Stomach (tissue), 19 donors: ENCODE measurements at places on chromosomes 1 and 21. TPM values are rescaled to one million over a fixed set of nuclear protein-coding genes. Genes with fewer than 3 reads are reported as not detected.
A peak's percentile ranks its signal among the peaks of the same experiment; 100 is the strongest.

DNA sequence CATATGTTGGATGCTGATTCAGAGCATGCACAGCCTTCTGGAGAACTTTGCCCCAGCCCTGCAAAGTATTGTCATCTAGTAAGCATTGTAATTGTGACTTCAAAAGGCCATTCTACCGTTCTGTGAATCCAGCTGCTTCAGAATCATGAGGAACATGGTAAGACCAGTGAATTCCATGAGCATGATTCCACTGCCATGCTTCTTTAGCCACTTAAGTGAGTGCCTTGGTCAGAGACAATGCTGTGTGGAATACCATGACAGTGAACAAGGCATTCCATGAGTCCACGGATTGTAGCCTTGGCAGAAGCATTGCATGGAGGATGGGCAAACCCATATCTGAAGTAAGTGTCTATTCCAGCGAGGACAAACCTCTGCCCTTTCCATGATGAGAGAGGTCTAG is 123.7 kb downstream of the S1PR1 start:
- no peaks in the 10 kb centered on the region for H3K27me3 ChIP-seq
- no peak for DNase-seq
- H3K4me3 ChIP-seq = no peak overlapping the region
- H3K4me1 ChIP-seq = no peaks in the 10 kb centered on the region

GRCh38 chr21:45366931-45367401 is 38.0 kb upstream of the COL18A1 start:
- H3K4me1 ChIP-seq = peaks cover 40% of the 10 kb centered on the region
- no peaks in the 10 kb centered on the region for H3K27me3 ChIP-seq
- DNase-seq = peak; percentile 80
- H3K36me3 ChIP-seq = no peaks in the 10 kb centered on the region
- H3K27ac ChIP-seq = peak overlapping the region; percentile 72

GRCh38 chr1:193747579-193747978 is 561.2 kb upstream of the B3GALT2 start:
- H3K27ac ChIP-seq = no peak overlapping the region
- no peaks in the 10 kb centered on the region for H3K4me1 ChIP-seq
- no peaks in the 10 kb centered on the region for H3K27me3 ChIP-seq
- no peak overlapping the region for H3K4me3 ChIP-seq
- H3K36me3 ChIP-seq = no peaks in the 10 kb centered on the region
- DNase-seq = no peak

DNA sequence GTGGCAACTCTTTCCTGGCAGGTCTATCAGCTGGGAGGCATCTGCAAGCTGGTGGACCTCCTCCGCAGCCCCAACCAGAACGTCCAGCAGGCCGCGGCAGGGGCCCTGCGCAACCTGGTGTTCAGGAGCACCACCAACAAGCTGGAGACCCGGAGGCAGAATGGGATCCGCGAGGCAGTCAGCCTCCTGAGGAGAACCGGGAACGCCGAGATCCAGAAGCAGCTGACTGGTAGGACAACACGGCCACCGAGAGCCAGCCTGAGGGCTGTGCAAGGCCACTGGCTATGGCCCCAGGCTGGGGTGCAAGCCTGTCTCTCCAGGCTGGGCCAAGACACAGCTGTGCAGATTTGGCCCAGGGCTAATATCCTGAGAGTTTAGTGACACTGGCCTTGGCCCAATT is 34.2 kb downstream of the PKP1 start:
- no peak overlapping the region for H3K27ac ChIP-seq
- no peaks in the 10 kb centered on the region for H3K36me3 ChIP-seq
- no peaks in the 10 kb centered on the region for H3K4me1 ChIP-seq
- no peak overlapping the region for H3K4me3 ChIP-seq

DNA sequence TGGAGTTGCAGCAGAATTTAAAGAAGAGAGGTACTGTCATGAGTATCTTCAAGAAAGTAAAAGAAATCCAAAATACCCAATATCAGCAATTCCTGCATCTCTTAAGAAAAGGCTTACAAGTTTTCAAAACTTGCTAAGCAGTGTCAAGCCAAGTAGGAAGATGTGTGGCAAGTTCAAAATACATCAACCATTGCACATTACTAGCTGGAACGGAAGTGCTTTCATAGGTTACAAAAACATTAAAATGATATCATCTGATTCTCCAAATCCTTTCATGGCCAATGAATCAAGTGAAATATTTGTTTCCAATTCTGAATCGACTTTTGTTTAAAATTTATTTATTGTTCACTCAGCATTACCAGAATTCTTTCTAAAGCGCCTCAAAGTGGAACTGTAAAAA is 5.7 kb upstream of the ABCA4 start:
- no peaks in the 10 kb centered on the region for H3K36me3 ChIP-seq
- H3K27me3 ChIP-seq = no peaks in the 10 kb centered on the region
- H3K27ac ChIP-seq = no peak overlapping the region
- H3K4me3 ChIP-seq = no peak overlapping the region
- no peak for DNase-seq

- H3K36me3 ChIP-seq = no peaks in the 10 kb centered on the region
- H3K27ac ChIP-seq = peak overlapping the region; percentile 88
- no peak overlapping the region for H3K4me3 ChIP-seq
- peaks cover 38% of the 10 kb centered on the region for H3K4me1 ChIP-seq
- DNase-seq = no peak
These were observed 117.1 kb upstream of the IPO9 start for GRCh38 chr1:201711811-201712210.

GRCh38 chr1:43783096-43783670 is 75.8 kb downstream of the ST3GAL3 start:
- no peaks in the 10 kb centered on the region for H3K36me3 ChIP-seq
- DNase-seq = no peak
- H3K27me3 ChIP-seq = no peaks in the 10 kb centered on the region
- H3K4me3 ChIP-seq = no peak overlapping the region
- no peak overlapping the region for H3K27ac ChIP-seq

Gene KRTAP13-4
- total RNA-seq = not detected

DNA sequence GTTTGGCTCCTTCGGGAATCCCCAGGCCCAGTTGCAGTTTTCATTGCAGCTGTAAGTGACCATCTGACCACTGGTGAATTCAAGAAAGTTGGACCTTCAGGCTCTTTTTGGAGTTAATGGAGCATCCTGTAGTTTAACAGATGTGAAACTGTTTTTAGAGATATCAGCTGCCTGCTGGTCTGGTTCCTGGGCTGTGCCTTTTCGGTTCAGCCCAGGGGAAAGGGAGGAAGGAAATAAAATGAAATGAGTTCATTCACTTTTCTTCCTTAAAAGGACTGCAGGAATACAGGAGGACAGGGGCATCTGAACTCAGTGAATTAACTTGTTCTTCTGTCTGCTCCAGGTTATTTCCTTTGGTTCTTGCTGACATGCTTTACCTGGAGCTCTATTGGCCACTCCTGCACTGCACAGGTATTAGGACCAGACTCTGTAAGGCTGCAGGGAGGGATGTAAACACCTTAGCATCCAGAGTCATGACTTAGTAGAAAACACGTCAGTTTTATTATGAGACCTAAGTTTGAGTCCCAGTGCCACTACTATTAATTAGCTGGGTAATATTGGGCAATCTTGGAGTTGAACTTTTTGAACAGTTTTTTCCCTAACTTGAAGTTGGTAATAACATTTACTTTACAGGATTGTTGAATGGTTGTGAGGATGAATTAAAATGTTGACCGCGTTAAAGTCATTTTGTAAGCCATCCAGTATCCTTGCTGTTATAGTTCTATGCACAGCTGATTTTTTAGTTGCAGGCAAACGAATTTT is 83.6 kb downstream of the LRRC8D start:
- H3K4me3 ChIP-seq = no peak overlapping the region
- H3K36me3 ChIP-seq = no peaks in the 10 kb centered on the region
- H3K27ac ChIP-seq = no peak overlapping the region
- DNase-seq = no peak
- H3K4me1 ChIP-seq = no peaks in the 10 kb centered on the region

Gene HES4
- total RNA-seq = 31.0 TPM

DNA sequence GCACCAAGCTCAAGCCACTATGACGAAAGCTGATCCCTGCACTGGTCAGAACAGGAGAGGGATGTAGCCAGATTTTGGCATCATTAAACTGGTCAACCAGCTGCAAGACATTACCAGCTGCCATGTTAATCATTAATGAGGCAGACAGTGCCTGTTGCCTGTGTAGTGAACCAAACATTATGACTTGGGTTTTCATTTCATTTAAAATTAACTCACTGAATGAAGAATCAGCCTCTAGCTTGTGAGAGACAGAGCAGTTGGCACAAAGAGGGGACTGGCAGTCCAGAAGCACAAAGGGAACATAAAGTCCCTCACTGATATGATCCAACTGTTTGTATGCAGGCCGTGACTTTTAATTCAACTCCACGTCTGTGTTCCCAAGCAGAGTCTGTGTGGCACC is 318.9 kb downstream of the SEC16B start:
- no peak overlapping the region for H3K4me3 ChIP-seq
- H3K27me3 ChIP-seq = no peaks in the 10 kb centered on the region
- H3K4me1 ChIP-seq = no peaks in the 10 kb centered on the region
- H3K36me3 ChIP-seq = no peaks in the 10 kb centered on the region

Gene CFH
- total RNA-seq = 5.5 TPM

DNA sequence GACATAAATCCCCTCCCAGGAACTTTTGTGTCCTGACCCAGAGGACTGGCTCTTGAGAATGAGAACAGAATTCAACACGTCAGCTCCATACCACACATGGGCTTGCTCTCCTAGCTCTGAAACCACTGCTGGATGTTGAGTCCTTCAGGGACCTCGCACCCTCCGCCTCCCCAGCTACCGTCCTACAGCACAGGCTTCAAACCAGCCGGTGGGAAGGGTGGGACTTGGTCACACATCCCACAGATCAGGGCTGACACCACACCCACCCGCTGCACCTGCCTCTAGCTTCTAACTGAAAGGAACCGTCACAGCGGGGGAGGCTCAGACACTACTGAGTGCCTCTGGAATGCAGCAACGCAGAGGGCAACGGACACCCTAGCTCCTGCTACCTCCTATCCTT is 24.0 kb downstream of the MRAP start:
- H3K27me3 ChIP-seq = no peaks in the 10 kb centered on the region
- DNase-seq = no peak
- peaks cover 1% of the 10 kb centered on the region for H3K4me1 ChIP-seq
- no peak overlapping the region for H3K27ac ChIP-seq
- peaks cover 97% of the 10 kb centered on the region for H3K36me3 ChIP-seq

DNA sequence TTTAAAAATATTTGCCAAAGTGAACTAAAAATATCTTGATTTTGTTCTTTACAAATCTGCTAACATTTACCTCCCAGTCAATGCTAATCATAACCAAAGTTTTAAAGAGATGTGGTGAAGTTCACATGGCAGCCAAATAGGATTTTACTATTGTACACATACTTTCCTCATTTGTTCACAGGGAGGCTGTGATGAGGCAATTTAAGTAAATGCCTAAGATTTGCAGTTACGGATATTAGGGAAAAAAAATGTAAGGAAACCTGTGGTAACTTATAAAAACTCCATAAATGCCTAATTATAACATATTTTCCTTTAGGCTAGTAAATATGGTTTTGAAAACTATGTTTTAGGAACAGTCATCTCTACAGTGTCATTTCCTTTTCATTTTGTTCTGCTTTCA is 32.4 kb downstream of the RGS5 start:
- no peaks in the 10 kb centered on the region for H3K27me3 ChIP-seq
- H3K36me3 ChIP-seq = no peaks in the 10 kb centered on the region
- H3K4me1 ChIP-seq = peaks cover 66% of the 10 kb centered on the region
- no peak for DNase-seq

Gene OR6N1
- total RNA-seq = not detected

DNA sequence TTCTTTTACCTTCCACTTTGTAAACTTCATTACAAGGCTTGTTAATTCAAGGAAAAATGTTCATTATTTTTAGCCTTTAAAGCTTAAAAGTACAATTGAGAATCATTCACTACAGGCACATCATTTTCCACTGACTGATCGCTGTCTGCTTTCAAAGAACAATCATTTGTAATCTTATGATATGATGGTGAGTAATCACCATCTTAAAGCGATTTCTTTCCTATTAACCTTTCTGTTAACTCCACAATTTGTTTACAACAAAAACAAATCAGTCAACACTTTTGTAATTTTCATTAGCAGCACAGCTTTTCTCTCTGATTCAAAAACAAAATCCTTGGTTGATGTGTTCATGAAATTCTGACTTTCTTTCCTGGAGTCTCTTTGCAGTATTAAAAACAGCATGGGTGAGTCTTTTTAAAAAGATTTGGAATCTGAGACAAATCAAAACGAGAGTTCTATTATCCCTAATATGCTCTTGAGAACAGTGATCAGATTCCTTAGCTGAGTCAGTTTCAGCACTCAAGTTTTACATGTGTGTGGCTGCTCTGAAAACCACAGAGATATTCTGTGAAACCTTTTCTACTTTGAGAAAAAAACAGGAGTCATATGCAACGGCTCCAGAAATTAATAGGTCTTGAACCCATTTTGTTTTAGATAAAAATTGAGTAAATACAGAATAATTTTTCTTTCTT is 145.8 kb upstream of the TMPRSS15 start:
- no peak overlapping the region for H3K4me3 ChIP-seq
- DNase-seq = no peak
- H3K27me3 ChIP-seq = no peaks in the 10 kb centered on the region
- H3K27ac ChIP-seq = no peak overlapping the region

DNA sequence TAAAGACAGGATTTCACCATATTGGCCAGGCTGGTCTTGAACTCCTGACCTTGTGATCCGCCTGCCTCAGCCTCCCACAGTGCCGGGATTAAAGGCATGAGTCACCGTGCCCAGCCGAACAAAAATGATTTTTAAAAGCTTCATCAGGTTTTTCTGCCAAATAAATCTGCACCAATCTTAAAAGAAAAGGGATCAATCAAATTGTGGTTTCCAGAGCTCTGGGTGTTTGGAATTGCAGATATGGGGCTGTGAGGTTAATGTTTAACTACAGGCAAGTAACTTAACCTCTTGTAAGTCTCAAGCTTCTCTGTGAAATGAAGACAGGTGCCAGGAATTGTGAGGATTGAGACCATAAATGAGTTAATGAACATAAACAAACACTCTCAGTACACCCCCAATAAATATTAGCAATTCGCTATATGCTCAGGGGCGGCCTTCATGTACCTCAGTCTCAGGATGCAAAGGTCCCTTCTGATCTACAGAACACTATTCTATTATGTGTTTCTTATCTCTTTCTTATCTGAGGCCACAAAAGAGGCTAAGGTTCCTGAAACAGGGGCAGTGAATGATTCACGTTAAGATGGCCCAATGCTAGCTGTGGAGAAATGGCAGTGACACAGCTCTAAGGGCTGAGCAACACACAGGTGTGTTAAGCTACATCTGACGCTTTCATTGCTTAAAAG is 7.1 kb upstream of the GNPAT start:
- H3K27me3 ChIP-seq = no peaks in the 10 kb centered on the region
- DNase-seq = peak; percentile 51
- H3K4me1 ChIP-seq = peaks cover 78% of the 10 kb centered on the region
- no peak overlapping the region for H3K4me3 ChIP-seq

Gene PKP1
- 3.5 TPM for total RNA-seq

Gene OR2L5
- total RNA-seq = not detected

GRCh38 chr1:232194424-232194823 is 435.5 kb downstream of the SIPA1L2 start:
- no peaks in the 10 kb centered on the region for H3K36me3 ChIP-seq
- H3K4me3 ChIP-seq = no peak overlapping the region
- no peak for DNase-seq

Gene IL19
- not detected for total RNA-seq

- no peak overlapping the region for H3K4me3 ChIP-seq
- H3K27ac ChIP-seq = peak overlapping the region; percentile 50
- H3K4me1 ChIP-seq = peaks cover 22% of the 10 kb centered on the region
These were observed 30.5 kb downstream of the ENO1 start for GRCh38 chr1:8847990-8848389.

GRCh38 chr21:39575775-39576174 is 37.0 kb upstream of the B3GALT5 start:
- H3K36me3 ChIP-seq = no peaks in the 10 kb centered on the region
- no peaks in the 10 kb centered on the region for H3K4me1 ChIP-seq
- no peak for DNase-seq
- no peak overlapping the region for H3K4me3 ChIP-seq
- H3K27ac ChIP-seq = no peak overlapping the region
- H3K27me3 ChIP-seq = peaks cover 10% of the 10 kb centered on the region
